ENCODE measurements at places on chromosomes 11 and 22. TPM values are rescaled to one million over a fixed set of nuclear protein-coding genes. Genes with fewer than 3 reads are reported as not detected.

DNA sequence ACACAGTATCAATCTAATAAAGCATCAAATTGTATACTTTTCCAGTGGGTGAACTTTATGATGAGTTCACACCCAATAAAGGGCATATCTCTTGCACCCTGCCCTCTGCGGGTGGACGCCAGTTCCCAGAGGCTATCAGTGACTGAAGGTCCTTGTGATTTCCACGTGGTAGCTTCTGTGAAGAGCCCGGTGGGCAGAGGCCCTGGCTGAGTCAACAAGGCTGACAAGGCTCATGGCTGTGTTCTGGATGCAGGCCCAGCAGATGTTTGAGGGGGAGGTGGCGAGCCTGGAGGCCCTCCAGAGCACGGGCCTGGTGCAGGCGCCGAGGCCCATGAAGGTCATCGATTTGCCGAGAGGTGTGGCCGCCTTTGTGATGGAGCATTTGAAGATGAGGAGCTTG, 71.4 kb downstream of the PIWIL3 start:
- DNase-seq = peak; percentile 24

- DNase-seq = no peak
Observed at GRCh38 chr11:9301720-9302119, 12.7 kb downstream of the TMEM41B start.

- DNase-seq = no peak
Observed at GRCh38 chr22:24027389-24027975, 16.4 kb downstream of the CABIN1 start.

DNA sequence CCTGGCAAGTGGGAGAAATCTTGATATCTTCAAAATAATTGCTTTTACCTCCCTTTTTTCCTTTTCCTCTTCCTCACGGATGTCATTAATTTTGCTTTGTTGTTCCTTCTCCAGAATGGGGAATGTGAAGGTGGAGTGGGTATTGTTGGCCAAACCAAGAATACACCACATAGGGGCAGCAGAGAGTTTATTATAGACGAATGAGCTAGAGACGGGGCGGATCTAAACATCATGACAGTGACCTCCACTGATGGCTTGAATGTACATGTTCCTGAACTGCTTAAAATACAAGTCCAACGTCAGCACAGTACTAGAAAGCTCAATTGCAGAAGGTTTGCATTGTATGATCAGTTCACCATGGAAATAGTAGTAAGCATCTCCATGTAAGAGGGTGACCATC, 122.3 kb upstream of the SNX19 start:
- peak; percentile 18 for DNase-seq

OR4C6 gene
- total RNA-seq = not detected

UBQLN3 gene
- total RNA-seq = 0.16 TPM

MMP1 gene
- total RNA-seq = 0.94 TPM

BEST1 gene
- 1.8 TPM for total RNA-seq

KBTBD3 gene
- total RNA-seq = 3.7 TPM

All from myocyte (in vitro differentiated cells).